ENCODE measurements at places on chromosomes 3 and 15.

DNA sequence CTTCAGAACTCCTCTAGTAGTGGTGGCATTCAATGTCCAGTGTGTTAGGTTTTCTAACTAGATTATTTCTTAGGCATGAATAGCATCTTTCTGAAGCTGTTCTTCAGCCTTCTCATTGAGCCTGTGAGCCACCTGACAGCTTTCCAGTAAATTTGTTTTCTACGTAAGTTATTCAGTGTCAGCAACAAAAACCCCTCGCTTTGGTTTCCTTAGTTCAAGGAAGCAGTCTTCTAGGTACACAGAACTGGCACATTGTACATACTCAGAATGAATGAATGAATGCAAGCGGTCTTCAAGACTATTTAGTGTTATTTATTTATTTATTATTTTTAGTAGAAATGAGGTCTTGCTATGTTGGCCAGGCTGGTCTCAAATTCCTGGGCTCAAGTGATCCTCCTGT lies 44.9 kb downstream of the DRD3 start:
- no peak for DNase-seq

DNA sequence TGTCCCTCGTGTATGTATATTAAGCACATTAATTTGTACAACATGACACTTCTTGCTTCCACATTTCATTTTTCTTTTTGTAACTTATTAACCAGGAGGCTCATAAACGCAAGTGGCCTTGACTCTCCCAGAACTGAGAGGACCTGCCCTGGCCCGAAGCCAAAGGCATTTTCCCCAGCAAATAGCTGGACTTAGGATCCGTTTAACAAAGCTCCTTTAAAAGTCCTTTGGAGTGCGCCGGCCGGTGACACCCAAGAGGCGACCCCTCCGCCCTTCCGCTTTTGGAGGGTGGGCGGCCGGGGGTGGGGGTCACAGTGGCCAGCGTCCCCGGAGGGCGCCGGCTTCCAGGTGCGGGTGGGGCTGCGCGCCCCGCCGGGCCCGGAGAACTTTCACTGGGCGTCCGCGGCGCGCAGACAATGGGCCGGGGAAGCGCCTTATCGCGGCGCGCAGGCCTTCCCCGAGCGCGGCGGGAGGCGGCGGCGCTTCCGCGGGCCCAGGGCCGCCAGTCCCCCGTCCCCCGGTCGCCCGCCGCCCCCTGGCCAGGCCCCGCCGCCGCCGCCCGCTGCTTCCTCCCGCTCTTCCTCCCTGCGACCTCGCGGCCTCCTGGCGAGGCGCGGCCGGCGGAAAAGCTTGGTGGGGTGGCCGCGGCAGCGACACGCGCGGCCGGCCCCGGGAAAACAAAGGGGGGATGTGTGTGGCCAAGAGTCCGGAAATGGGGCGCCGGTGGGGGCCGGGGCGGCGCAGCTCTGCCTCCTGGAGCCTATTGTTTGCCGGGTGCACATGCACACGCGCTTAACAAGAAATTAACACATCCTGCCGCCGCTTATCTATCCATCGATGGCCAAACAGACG lies 613.4 kb downstream of the MCTP2 start:
- DNase-seq = no peak

DNA sequence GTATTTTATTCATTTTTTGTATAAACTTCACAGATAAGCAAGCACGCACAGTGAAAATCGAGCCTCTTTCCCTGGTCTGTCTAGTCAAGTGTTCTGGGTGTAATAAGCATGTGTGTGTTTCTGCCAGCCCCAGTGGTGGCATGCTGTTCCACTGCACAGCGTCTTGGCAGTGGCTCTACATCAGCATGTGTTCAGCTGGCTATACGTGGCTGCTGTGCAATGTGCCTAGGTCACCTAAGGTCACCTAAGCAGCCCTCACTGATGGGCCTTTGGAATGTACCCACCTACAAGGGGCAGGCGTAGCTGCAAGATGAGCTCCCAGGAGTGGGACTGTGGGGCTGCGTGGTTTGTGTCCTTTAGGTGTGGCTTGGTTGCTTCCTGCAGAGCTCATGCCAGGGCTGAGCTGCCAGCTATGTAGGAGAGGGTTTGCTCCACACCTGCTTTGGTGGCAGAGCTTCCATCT lies 4.9 kb downstream of the LIMD1 start:
- no peak for DNase-seq

GRCh38 chr3:3196148-3196861 lies 16.8 kb upstream of the CRBN start:
- DNase-seq = no peak

GRCh38 chr3:122101646-122102045 lies 46.5 kb downstream of the CD86 start:
- DNase-seq = peak; percentile 81

DNA sequence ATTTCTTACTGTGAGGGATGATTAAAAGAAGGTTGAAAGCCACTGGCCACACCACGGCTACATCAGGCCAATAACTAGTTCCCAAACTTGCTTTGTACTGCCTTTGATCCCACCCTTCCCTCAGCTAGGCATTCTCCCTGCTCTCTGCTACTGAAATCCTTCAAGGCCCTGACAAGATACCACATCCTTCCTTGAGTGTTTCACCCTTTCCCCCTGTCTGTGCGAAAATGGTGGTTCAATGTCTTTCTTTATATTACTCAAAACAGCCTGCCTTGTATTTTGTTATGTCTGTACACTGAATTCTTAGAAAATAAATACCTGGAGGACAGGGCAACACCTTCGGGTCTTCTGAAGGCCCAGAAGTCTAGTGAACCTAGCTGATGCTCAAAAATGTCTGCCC lies 932 bp upstream of the VPS8 start:
- DNase-seq = no peak

GRCh38 chr15:78209646-78210348 lies 24.6 kb downstream of the ACSBG1 start:
- DNase-seq = no peak

GRCh38 chr3:9808345-9809037 lies 1.6 kb upstream of the TTLL3 start:
- no peak for DNase-seq

GRCh38 chr3:123720638-123721037 lies 135.8 kb upstream of the HACD2 start:
- no peak for DNase-seq

- no peak for DNase-seq
Measured at GRCh38 chr3:30667280-30667651, 60.9 kb downstream of the TGFBR2 start.

- no peak for DNase-seq
Measured at GRCh38 chr3:190319660-190320059, 2.6 kb downstream of the CLDN1 start.

GRCh38 chr15:78708713-78709260 lies 67.8 kb upstream of the CHRNB4 start:
- DNase-seq = no peak

DNA sequence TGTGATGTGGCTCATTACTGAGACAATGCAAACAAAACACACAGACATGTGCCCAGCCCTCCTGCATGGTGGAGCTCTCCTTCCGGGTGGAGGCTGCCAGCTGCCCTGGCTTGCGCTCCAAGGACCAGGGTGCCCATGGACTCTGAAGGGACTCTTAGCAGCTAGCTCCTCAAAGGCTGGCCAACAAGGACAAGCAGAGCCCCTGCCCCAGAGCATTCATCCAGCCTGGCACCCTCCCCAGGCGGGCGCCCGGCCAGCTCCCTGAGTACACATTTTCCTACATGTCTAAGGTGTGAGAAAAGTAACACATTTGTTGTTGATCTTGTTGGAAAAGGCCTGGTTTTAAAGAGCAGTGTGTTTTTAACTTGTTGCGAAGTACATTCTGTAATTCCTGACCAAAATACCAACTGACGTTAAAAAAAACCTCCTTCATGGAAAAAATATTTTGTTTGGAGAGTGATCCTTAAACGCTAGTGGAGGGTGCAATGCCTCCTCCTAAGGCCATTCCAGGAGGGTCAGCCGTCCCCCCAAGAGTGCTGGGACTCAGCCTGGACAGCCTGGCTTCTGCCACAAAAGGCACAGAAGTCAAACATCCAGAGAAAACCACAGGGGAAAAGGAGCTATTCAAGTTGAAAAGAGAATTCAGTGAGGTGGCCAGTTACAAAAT lies 86.9 kb downstream of the KLF15 start:
- DNase-seq = peak; percentile 15
